ENCODE measurements at places on chromosomes 16 and 17.

DNA sequence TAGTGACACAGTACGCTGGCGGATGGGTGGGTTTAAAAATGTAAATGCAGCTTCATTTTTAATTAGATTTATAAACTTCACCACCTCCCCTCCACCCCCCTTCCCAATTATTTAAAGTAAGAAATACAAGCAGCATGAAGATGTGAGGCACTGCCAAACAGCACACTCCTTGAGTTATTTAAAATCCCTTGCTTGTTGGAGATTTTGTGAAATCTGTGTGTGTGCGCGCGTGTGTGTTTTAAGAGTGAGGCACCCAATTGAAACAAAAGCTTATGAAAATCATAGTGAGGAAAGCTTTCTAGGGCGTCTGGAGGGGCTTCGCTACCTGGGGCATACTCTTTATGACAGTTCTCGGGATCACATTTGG is 219.6 kb upstream of the IRX3 start:
- DNase-seq = no peak

- no peak for DNase-seq
These were observed 109.4 kb downstream of the CDYL2 start for GRCh38 chr16:80695020-80695419.

GRCh38 chr17:8935191-8935590 is 30.3 kb downstream of the PIK3R5 start:
- DNase-seq = no peak

DNA sequence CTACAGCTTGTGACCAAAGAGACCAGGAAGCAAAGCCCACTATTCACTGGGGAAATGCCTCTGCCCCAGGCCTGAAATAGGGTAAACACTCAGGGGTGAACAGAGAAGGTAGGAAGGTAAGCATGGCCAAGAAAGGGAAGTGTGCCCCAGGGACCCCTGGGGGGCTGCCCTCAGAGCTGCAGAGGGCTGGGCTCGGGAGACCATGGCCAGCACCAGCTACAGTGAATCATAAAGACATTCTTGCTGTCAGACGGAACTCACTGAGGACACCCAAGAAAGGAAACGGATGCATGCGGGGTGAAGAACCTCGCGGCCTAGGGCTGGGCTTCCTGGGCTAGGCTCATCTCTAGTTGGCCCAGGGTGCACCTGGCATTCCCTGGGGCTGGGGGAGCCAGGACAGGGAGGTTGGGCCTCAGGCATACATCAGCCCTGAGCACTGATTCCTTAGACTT is 9.6 kb downstream of the HIC1 start:
- DNase-seq = peak; percentile 60

DNA sequence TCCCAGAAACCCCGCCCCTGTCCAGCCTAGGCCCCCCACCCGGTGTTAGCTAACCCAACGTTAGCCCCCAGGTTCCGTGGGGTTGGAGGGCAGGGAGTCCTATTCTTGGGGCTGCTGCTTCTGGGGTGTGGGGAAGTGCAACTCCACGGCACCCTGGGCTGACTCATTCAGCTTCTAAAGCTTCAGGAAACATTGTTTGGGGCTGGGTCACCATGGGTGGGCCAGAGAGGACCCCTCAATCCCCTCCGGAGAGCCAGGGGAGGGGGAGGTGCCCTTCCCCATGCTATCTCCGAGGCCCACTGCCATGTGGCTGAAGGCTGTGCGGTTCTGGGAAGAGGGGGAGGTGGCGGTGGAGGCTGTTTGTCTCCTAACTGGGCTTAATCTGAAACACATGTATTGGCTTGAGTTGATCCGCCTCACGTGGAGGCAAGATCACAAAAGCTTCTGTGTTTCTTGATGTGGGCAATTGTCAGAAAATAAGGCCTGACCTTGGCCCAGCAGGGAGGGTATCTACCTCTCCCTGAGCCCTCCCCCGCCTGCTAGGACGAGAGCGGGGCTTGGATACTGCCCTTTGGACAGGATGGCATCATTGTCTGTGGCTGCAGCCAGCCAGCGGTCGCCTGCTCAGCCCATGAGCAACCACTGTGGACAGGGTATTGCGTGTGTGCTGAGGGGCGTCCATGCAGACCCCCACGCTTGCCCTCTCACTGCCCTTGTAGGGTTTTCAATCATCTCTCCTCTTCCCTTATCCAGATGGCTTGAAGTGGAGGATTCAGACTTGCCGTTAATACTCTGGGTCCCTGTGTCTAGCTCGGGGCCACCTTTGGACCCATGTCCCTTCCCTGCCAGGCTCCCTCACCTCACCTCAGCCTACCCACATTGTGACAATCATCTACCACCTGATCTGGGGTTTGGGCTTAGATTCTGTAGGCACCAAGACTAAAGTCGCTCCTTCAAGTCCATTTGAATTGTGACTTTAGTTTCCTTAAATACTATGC is 1.3 kb downstream of the SERPINF1 start:
- peak; percentile 74 for DNase-seq
